Cerebellum (tissue), 4 donors: ENCODE measurements at places on chromosomes 4 and X. TPM values are rescaled to one million over a fixed set of nuclear protein-coding genes. Genes with fewer than 3 reads are reported as not detected.

Gene BEX4
- 54.0 TPM for total RNA-seq

Gene TLR6
- total RNA-seq = 3.0 TPM

Gene SNCA
- 52.7 TPM for total RNA-seq

Gene FAT4
- 83.7 TPM for total RNA-seq

Gene C4orf50
- total RNA-seq = 9.4 TPM

Gene GLUD2
- total RNA-seq = 5.6 TPM

Gene HDX
- total RNA-seq = 19.1 TPM

Gene TRAM1L1
- total RNA-seq = 17.2 TPM
